ENCODE measurements at places on chromosomes 5 and 9.

DNA sequence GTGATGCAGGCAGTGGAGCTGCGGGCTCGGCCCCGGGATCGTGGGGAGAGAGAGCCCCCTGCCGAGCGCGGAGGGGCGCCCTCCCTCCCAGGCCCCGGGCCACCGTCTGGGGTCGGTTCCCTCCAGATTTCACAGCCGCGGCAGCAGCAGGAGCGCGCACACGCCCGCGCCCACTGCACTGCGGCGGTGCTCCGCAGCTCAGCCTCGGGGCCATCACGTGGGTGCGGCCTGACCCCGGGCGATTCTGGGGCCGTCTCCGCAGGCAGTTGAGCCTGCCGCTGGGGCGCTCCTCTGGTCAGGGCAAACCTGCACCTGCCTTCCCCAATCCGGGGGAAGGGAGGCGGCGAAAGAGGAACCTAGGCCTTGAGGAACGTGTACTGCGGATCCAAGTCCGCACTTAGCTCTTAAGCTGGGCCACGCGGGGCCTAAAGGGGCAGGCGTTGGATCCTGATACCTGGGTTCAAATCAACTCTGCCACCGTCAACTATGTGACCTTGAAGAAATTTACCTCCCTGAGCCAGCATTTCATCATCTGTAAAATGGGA lies 9.4 kb upstream of the DELE1 start:
- DNase-seq: peak; percentile 69

DNA sequence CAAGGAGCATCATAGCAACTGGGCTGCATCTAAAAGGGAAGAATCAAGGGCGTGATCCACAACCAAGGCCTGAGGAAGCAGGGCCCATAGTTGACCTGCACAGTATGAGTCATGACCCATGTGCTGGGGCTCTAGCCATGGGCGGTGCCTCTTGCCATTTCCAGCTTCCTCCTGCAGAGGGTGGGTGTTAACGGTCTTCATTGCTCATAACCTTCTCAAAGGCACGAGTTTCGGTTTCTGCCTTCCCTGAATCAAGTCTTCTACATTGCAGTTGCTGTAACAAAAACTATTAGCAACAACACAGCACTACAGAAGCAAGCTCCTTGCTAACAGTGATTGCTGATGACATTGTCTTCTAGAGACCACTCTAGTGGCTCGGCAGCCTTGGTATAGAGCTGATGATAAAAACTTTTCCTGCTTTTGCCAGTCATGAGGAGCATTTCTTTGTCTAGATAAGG lies 66.9 kb downstream of the CTSL start:
- DNase-seq: no peak

- no peak for DNase-seq
Measured at GRCh38 chr9:38761339-38761738, 41.4 kb upstream of the FAM240B start.

- no peak for DNase-seq
Measured at GRCh38 chr5:90551376-90551775, 7.2 kb upstream of the ADGRV1 start.

DNA sequence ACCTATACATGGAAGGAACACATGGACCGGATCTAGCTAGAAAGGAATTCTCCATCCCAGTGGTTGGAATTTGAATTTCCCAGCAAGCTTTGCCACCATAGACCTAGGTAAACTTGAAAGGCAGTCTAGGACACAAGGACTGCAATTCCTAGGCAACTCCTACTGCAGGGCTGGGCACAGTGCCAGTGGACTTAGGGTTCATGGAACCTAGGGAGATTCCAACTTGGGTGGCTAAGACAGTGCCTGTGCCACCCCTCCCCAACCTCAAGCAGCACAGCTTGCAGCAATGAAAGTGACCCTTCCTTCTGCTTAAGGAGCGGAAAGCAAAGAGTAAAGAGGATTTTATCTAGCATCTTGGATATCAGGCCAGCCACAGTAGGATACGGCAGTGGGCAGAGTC lies 663.3 kb downstream of the ELAVL2 start:
- DNase-seq: no peak

- no peak for DNase-seq
Measured at GRCh38 chr9:99479929-99480328, 257.8 kb downstream of the SEC61B start.

Measured in head of caudate nucleus (tissue), 42 donors.